ENCODE measurements at places on chromosomes 12 and 14.

DNA sequence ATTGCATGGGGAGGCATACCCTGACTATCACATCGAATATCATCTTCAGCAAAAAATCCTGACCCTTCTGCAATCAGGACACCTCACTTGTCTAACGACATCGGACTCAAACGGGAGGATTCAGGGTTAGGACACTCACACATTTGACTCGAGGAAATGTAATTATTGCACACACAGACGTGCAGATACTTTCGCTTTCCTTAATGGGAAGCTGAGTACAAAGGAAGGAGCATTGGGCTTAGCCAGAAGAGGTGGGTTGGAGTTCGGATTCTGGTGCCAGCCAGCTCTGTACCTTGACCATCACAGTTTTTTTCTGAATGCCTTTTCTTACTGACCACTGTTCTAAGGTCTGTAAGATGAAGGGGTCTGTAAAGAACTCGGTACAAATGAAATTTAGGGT is 260.4 kb downstream of the GALC start:
- DNase-seq = no peak

GRCh38 chr14:90319634-90320541 is 11.9 kb downstream of the NRDE2 start:
- DNase-seq = no peak

DNA sequence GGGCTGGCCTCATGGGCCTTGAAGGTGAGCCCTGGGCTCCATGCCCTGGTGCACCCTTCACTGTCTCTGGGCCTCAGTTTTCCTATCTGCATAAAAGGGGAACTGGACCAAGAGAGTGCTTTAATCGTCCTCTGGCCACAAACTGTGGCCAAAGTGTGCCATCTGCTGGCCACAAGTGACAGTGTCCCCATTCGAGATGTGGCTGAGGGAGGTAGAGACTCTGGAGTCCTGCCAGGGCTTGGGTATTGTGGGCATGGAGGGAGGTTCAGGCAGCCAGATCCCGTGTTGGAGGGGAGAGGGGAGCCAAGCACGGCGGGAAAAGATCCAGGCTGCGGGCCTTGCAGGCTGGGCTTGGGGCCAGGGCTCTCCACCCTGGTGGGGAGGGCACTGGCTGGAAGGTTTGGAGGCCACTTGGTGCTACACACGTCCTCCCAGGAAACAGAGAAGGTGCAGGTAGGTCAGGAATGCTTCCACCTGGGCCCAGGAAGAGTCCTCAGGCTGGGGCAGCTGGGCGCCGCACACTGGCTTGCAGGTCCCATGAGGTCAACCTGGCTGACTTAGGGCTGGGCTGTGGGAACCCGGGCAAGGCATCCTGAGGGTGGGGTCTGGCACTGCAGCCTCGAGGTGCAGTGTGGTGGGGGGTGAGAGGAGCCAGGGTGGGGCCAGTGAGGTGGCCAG is 7.3 kb upstream of the KIF26A start:
- peak; percentile 27 for DNase-seq

- DNase-seq = no peak
These were observed 15.8 kb downstream of the DIP2B start for GRCh38 chr12:50520416-50521207.

DNA sequence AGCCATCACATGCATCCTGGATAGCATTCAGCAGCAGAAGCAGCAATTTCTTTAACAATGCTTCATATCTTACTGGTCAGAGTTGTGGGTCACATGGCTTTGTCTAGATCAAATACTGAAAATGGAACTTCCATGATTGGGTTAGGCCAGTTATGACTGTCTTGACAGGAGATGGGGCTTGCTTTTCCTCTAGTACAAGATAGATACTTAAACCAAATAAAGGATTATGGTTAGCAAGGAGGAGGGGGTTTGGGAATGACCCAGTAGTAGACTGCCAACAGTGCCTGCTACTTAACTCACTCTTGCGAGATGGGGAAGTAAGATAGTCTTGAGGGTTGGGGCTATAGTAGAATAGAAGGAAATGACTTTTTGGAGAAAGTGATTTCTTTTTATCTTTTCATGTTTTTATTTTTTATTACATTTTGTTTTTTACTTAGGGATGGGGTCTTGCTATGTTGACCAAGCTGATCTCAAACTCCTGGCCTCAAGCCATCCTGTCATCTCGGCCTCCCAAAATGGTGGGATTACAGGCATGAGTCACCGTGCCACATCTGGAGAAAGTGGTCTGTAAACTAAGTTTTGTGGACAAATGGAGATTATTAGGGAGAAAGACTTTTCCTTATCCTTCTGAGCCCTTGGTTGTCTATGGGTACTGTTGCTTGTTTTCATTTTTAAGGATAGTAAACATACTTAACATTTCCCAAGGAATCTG is 37.6 kb downstream of the WNK1 start:
- no peak for DNase-seq

GRCh38 chr14:60233251-60233650 is 15.8 kb upstream of the PPM1A start:
- DNase-seq = no peak

GRCh38 chr12:51682981-51683380 is 91.9 kb downstream of the SCN8A start:
- DNase-seq = no peak

- DNase-seq = no peak
These were observed 80.4 kb upstream of the KCNA1 start for GRCh38 chr12:4829161-4829792.

DNA sequence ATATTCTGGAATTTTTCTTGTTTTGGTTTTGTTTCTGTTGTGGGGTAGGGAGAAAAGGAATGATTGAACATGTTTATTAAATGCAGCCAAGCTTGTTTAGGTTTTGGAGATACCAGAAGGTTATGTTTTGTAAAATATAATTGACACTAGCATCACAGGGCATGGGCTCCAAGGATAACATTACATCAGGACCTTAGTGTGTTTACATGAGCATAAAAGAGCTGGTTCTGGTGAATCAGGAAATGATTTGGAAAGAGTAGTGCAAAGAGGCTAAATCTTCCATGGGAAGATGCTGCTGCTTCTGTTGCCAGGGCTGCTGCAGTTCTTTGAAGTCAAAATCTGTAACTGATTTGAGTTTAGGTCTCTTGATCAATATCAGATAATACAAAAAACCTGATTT is 118.7 kb downstream of the ETNK1 start:
- no peak for DNase-seq

GRCh38 chr14:69037790-69038454 is 58.8 kb upstream of the ACTN1 start:
- DNase-seq = no peak

GRCh38 chr12:22110176-22110575 is 64.2 kb downstream of the CMAS start:
- no peak for DNase-seq

DNA sequence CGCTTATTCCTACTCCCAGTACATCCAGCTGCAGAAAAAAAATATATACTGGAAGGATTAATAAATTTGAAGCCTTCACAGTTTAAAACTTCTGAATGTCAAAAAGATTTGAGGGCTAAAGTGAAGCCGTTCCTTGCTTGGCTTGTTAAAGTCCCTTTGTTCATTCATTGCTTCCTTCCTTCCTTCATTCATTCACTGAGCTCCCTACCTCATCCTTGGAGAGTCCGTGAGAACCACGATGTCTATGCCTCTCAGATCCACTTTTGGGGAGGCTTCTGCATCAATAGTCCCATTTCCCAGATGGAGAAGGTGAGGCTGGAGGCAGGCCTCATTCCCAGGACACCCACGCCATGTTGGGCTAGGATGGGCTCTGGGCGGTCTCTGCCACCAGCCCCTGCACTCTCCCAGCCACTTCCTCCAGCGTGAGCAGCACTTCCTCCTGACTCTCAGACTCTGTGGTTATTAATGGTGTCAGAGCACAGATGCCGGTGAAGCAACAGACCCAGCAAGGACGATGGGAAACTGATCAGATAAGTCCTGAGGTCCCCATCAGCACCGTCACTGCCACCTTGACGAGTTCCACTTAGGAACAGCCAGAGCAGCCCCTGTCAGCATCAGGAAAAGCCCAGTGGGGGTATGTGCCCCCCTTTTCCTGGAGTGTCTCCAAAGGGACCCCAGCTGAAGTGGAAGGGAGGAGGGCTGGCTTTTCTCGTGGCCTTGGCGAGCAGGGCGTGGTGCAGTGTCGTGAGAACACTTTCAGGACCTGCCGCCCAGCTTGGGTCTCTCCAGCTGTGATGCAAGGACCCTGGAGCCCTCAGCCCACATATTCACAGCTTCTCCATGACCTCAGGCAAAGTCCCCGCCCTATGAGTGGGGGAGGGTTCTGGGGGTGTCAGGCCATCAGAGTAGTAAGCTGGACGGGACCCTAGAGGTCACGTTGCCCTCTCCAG is 21.2 kb downstream of the ASB2 start:
- DNase-seq = peak; percentile 43

GRCh38 chr14:65472189-65472588 is 59.7 kb downstream of the FUT8 start:
- no peak for DNase-seq

DNA sequence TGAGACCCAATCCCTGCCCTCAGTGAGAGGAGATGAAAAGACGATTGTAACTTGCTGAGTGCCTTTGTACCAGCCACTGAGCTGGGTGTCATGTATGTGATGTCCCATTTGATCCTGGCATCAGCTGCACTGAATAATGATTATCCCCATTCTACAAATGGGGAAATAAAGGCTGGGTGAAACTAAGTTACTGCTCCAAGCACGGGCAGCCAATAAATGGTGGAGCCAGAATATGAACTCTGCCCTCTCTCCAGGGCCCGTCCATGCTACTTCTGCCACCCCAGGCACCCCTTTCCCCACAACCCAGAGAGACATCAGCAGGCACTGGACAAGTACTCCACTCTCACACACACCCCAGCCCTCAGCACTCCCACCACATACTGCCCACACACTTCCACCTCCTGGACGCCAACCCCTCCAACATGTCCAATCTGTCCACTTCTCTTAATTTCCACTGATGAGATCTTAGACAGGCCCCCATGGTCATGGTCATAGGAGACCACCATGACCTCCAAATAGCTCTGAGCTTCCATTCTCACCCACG is 115.8 kb downstream of the DICER1 start:
- DNase-seq = no peak

All from activated CD4-positive, CD25-positive, alpha-beta regulatory T cell treated with anti-CD3 and anti-CD28 coated beads, Interleukin-2, amount 50 U/mL, for 72 hours (primary cell).